ENCODE measurements at places on chromosomes 11 and 22.

DNA sequence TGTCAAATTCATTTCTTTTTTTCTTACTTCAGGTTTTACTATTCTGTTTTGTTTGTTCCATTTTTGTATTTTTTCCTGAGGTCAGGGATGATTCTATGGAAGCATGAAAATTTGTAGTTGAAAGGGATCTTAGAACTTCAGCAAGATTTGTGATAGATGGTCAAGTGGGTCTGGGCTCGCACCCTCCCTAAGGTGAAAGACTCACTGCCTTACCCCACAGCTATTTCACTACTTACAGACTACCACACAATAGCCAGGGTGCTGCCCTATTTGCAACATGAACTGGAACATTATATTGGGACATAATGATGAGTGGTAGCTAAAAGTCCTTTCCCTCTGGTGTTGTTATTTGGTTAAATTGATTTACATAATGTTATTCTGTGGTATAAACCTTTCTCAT is 62.6 kb downstream of the MAML2 start:
- DNase-seq = no peak

GRCh38 chr22:47232753-47233152 is 470.3 kb downstream of the TBC1D22A start:
- no peak for DNase-seq

DNA sequence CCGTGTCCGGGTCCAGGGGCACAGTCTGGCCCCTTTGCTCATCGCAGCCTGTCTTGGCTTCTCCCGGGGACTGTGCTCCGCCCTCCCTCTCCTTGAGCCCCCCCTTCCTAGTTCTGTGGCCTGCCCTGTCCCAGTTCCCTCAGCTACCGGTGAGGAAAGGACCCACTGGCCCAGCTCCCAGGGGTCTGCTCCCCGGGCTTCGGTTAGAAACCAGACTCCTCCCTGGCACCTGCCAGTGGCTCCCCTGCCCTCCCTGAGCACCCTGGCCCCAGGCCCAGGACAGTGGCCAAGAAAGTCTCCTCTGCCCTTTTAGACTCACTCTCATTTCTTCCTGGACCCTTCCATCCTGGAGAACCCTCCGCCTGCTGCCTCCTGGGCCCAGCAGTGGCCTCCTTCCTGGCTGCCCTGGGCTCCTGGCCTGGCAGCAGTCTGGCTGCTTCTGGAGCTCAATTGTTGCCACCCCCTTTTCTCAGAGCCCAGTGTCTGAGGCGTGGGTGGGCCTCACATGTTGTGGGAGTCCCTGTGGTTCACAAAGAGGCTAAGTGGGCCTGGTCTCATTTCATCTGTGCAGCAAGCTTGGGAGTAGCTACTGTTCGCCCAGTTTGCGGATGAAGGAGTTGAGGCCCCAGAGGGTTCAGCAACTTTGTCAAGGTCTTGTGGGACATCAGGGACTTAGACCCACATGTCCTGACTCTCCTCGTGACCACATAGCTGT is 12.6 kb downstream of the PRDM11 start:
- DNase-seq = no peak

- DNase-seq = no peak
These were observed 1.2 kb upstream of the DERL3 start for GRCh38 chr22:23840026-23840425.

GRCh38 chr11:26841818-26842473 is 120.1 kb upstream of the SLC5A12 start:
- no peak for DNase-seq

GRCh38 chr11:129374081-129374992 is 1.3 kb upstream of the BARX2 start:
- DNase-seq = no peak
